Activated CD8-positive, alpha-beta memory T cell treated with anti-CD3 and anti-CD28 coated beads for 1 hour (primary cell): ENCODE measurements at places on chromosomes 1 and 21.

DNA sequence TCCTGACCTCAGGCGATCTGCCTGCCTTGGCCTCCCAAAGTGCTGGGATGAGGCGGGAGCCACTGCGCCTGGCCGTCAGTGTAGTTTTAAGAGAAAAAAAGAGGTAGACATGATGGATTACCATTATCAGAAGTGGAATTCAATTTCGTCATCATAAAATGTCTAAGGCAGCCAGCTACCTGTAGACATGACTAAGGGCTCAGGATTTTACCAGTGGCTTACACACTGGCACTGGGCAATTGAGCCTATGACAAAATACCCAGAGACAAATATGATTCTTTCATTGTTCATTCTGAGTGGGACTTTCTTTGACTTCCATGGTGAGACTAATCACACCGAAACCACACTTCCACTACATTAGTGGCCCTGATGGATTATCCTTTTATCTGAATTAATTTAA, 181.5 kb downstream of the GABPA start:
- DNase-seq = no peak

- DNase-seq = no peak
Observed at GRCh38 chr1:203131548-203132200, 4.1 kb downstream of the ADORA1 start.

DNA sequence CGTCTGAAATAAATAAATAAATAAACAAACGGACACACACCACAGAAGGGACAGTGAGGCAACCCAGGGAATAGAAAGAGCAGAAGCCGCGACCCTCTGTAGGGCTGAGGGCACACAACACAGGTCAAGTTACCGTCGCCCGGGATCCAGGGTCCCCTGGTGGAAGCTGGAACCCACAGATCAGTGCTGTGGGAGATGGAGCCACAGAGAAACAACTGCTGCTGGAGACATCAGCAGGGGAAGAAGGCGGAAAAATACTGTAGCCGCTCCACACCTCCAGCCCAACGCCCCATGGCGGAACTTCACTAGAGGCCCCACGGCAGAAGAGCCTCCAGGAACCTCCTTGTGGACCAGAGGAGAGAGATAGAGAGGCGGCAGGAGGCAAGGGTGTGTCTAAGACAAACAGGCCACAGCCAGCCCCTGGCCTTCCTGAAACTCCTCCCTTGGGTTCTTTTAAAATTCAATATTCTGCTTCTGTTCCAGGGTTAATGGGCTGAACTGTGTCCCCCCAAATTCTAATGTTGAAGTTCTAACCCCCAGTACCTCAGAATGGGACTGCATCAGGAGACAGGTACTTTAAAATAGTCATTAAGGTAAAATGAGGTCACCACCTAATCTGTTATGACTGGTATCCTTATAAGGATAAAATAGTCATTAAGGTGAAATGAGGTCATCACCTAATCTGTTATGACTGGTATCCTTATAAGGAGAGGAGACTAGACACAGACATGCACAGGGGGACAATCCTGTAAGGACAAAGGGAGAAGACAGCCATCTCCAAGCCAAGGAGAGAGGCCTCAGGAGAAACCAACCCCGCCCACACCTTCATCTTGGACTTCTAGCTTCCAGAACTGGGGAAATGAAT, 7.7 kb upstream of the HLCS start:
- DNase-seq = no peak

GRCh38 chr1:209395169-209395568, 188.3 kb upstream of the CAMK1G start:
- DNase-seq = no peak

DNA sequence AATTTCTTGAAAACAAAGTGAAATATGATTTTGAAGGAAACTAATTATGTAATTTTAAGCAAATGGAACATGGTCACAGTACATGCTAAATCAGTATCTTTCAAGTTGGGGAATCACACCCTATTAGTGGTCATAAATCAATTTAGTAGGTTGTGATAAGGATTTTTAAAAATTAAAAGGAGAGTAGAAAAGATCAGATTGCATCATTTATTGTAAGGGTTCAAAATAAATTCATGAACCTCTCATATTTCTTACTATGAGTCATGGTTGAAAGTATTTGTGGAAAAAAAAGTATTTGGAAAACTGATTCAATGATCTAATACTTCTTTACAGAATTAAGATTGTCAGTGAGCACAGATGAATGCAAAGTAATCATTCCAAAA, 14.6 kb downstream of the ADSS2 start:
- no peak for DNase-seq

- DNase-seq = no peak
Observed at GRCh38 chr1:3340548-3341235, 113.8 kb upstream of the ARHGEF16 start.

GRCh38 chr1:90650401-90650800, 66.7 kb downstream of the BARHL2 start:
- DNase-seq = no peak

- DNase-seq = no peak
Observed at GRCh38 chr1:58580186-58580585, 3.1 kb upstream of the TACSTD2 start.

GRCh38 chr1:184973272-184974055, 844 bp downstream of the NIBAN1 start:
- DNase-seq = no peak
